Hippocampal formation (tissue), 2 donors: ENCODE measurements at places on chromosomes 12 and 14.

GRCh38 chr14:36672095-36672494, 10.4 kb downstream of the PAX9 start:
- no peak for DNase-seq

- DNase-seq = no peak
These were observed 180.2 kb downstream of the ACSS3 start for GRCh38 chr12:81257947-81258551.

GRCh38 chr14:99768381-99768780, 24.8 kb upstream of the EML1 start:
- no peak for DNase-seq

DNA sequence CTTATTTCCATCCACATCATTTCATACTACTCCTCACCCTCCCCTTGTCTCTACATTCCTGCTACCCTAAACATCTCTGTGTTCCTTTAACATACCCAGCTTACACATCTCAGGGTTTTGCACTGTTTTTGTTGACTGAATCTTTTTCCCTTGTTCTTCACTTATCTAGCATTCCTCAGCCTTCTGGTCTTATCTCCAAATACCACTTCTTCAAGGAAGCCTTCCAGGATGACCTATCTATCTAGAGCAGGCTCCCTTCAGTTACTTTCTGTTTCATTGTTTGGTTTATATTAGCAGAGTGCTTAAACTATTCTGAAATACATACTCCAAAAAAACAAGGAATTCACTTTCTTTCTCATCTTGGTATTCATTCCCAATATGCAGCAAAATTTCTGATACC, 353.1 kb downstream of the NAV3 start:
- DNase-seq = no peak

- DNase-seq = peak; percentile 58
These were observed 3.3 kb upstream of the SLC4A8 start for GRCh38 chr12:51421266-51421884.

- DNase-seq = no peak
These were observed 25.3 kb downstream of the C12orf75 start for GRCh38 chr12:105355752-105356151.

- no peak for DNase-seq
These were observed 554 bp upstream of the TSPAN31 start for GRCh38 chr12:57744194-57744776.

DNA sequence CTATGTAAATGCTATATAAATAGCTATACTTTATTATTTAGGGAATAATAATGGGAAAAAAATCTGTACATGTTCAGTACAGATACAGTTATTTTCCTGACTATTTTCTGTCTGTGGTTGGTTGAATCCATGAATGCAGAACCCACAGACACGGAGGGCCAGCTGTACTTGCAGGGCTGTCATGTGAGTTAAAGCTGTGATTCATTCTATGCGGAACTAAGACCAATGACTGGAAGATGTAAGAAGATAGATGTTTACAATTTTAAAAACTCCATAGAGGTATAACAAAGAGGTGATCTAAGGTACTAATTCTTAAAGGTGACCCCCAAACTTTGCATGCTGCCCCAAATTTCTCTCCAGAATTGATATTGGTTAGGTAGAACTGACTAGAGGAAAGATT, 14.6 kb downstream of the PCNX4 start:
- peak; percentile 56 for DNase-seq

DNA sequence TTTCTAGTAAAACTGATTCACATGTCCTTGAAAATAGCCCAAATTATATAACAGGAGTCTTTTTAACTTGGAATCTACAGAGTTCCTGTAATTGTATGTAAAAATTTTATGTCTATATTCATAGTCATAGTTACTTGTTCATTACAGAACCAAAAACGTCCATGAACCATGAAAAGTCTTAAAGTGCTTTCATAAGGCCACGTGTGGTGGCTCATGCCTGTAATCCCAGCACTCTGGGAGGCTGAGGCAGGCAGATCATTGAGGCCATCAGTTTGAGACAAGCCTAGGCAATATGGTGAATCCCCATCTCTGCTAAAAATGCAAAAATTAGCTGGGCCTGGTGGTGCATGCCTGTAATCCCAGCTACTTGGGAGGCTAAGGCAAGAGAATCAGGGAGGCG, 48.4 kb downstream of the GALNT4 start:
- no peak for DNase-seq

GRCh38 chr12:65196762-65197567, 27.6 kb downstream of the LEMD3 start:
- DNase-seq = no peak

DNA sequence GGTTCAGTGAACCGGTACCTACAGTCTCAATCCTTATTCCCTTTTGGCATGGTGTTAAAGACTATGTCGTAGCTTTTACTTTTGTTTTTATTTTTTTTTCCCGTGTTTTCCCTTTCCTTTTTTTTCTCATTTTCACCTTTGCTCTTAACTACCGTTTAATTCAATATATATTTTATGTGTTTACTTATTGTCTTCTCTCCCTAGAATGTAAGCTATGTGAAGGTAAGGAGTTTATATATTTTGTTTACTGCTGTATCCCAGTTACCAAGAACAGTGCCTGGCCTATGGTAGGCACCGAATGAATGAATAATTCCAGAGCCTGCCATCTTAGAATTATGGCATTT, 261 bp upstream of the MLH3 start:
- DNase-seq = no peak

DNA sequence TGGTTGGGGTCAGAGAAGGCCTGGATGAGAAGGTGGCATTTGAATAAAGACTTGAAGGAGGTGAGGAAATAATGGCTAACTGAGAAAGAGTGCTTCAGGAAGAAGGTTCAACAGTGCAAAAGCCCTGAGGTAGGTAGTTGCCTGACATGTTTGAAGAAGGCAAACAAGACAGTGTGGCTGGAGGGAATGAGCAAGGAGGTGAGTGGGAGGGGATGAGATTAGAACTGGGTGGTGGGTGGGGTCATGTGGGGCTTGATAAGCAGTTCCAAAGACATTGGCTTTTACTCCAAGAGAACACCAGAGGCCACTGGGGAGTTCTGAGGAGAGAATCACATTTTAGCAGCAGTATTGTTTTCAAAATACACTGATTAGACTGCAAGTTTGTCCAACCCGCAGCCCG, 50.5 kb downstream of the HSPB8 start:
- DNase-seq = no peak

- no peak for DNase-seq
These were observed 5.2 kb upstream of the AP1G2 start for GRCh38 chr14:23572836-23573235.

DNA sequence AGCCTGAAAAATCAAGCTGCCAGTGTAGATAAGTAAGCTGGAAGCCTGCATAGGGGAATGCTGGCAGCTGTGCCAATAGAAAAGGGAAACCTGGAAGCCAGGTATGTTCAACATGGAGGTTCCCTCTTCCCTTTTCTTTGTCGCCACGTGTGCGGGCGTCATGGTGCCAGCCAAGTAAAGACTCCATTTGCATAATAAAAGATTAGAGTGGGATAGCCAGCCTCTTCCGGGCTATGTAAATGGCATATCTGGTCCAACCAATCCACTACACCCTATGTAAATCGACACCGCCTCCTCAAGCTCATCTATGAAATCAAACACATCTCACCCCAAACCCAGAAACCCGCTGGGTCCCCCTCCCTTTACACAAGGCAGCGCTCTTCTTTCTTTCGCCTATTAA, 5.6 kb upstream of the ADGRD1 start:
- no peak for DNase-seq

DNA sequence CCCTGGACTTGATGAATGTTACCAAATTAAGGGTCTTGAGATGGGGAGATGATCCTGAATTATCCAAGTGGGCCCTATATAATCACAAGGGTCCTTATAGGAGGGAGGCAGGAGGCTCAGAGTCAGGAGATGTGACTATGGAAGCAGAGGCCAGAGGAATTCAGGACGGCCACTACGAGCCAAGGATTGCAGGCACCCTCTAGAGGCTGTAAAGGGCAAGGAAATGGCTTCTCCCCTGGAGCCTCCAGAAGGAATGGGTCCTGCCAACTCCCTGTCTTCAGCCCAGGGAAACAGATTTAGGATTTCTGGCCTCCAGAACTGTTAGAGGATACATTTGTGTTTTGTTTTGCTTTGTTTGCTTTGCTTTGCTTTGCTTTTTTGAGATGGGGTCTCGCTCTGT, 8.8 kb downstream of the BDKRB1 start:
- no peak for DNase-seq
